T-helper 1 cell (primary cell): ENCODE measurements at places on chromosomes 6 and 20.

- DNase-seq = no peak
These were observed 33.7 kb downstream of the PKIG start for GRCh38 chr20:44615876-44616603.

GRCh38 chr20:47927944-47928343 is 142.7 kb upstream of the SULF2 start:
- no peak for DNase-seq

DNA sequence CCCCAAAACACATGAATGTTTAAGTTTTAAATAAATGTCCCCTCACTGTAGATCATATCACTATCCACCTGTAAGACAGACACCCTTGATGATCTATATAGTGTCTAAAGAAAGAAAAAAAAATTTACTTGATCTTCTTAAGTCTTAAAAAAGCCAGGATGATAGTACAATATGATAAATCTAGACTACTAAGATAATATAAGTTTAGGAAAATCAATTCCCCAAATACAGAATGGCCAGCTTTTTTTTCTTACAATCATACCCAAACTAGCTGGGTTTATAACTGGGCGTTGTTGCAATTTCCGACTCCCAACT is 14.4 kb downstream of the ZNF217 start:
- no peak for DNase-seq

GRCh38 chr6:100899202-100899601 is 18.1 kb upstream of the ASCC3 start:
- no peak for DNase-seq
